MV-4-11 (cell line): ENCODE measurements at places on chromosomes 2 and 18.

GRCh38 chr2:219325657-219326315 lies 6.8 kb downstream of the RESP18 start:
- DNase-seq: peak; percentile 60

- DNase-seq: no peak
Observed at GRCh38 chr2:205685314-205686055, 3.2 kb downstream of the NRP2 start.

DNA sequence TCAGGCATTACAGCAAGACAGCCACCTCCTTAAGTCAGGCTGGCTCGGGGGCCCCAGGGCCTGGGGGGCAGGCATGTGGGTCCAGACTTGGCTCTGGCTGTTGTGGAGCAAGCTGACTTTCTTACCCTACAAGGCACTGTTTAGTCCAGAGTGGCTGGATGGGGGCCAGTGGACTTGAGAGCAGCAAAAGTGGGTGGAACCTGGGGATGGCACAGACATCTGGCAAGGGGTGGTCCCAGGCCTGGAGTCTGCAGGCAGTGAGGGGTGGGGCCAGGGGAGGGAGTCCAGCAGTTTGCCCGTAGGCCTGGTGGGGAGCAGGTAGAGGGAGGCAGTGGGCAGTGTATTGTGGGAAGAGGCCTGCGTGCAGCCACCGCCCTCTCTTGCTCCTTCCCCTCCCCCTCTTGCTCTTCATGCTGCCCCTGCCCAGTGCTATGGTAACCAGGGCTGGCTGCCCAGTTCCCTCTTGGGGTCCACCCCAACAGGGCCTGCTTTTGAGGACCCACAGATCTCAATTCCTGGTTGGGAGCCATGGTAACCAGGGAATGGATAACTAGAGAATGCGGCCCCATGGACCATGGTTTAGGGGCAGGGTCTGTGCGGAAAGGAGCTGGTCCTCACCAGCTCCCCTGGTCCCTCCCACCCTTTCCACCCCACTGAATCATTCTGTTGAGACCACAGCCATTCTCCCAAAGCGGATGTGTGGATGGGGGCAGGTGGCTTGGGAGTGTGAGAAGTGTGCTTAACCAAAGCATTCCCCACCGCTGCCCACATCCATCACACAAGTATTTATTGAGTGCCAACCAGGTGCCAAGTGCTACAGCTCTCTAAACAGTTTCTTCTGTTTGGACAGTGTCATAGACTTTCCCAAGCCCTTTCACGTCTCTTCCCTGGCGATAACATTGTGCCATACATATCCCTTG lies 19.3 kb downstream of the SPEG start:
- no peak for DNase-seq

DNA sequence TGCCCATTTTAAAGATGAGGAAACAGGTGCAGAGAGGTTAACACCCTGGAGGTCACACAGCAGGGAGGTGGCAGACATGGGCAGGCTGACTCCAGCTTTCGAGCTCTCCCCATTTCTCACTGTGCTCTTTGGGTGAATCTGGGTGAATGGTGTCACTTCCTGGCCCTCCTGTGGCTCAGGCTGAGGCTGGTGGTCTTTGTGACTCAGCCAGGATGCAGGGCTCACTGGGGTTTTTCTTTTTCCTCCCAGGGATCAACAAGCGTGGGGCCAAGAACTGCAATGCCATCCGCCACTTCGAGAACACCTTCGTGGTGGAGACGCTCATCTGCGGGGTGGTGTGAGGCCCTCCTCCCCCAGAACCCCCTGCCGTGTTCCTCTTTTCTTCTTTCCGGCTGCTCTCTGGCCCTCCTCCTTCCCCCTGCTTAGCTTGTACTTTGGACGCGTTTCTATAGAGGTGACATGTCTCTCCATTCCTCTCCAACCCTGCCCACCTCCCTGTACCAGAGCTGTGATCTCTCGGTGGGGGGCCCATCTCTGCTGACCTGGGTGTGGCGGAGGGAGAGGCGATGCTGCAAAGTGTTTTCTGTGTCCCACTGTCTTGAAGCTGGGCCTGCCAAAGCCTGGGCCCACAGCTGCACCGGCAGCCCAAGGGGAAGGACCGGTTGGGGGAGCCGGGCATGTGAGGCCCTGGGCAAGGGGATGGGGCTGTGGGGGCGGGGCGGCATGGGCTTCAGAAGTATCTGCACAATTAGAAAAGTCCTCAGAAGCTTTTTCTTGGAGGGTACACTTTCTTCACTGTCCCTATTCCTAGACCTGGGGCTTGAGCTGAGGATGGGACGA lies 13.2 kb downstream of the ITM2C start:
- peak; percentile 77 for DNase-seq

- DNase-seq: no peak
Observed at GRCh38 chr2:28231110-28231631, 161.5 kb upstream of the FOSL2 start.

DNA sequence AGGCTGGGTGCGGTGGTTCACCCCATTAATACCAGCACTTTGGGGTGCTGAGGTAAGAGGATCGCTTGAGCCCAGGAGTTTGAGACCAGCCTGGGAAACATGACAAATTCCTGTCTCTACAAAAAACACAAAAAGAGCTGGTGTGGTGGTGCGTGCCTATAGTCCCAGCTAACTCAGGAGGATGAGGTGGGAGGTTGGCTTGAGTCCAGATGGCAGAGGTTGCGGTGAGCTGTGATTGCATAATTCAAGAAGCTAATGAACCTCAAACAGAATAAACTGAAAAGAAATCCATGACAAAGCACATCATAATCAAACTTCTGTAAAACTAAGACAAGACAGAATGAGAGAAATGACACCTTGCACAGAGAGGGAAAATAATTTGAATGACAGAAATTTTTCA lies 54.8 kb downstream of the SEMA4F start:
- DNase-seq: peak; percentile 30

DNA sequence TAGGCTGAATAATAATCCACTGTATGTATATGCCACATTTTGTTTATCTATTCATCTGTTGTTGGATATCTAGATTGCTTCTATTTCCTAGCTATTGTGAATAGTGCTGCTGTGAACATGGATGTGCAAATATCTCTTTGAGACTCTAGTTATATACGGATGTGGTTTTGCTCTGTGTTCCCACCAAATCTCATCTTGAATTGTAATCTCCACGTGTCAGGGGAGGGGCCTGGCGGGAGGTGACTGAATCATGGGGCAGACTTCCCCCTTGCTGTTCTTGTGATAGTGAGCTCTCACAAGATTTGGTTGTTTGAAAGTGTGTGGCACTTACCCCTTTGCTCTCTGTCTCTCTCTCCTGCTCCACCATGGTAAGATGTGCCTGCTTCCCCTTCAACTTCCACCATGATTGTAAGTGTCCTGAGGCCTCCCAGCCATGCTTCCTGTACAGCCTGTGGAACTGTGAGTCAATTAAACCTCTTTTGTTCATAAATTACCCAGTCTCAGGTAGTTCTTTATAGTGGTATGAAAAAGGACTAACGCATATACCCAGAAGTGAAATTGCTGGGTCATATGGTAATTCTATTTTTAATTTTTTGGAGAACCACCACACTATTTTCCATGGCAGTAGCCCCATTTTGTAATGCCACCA lies 86.1 kb upstream of the UPP2 start:
- no peak for DNase-seq

- no peak for DNase-seq
Observed at GRCh38 chr2:221533299-221533698, 38.8 kb downstream of the EPHA4 start.

DNA sequence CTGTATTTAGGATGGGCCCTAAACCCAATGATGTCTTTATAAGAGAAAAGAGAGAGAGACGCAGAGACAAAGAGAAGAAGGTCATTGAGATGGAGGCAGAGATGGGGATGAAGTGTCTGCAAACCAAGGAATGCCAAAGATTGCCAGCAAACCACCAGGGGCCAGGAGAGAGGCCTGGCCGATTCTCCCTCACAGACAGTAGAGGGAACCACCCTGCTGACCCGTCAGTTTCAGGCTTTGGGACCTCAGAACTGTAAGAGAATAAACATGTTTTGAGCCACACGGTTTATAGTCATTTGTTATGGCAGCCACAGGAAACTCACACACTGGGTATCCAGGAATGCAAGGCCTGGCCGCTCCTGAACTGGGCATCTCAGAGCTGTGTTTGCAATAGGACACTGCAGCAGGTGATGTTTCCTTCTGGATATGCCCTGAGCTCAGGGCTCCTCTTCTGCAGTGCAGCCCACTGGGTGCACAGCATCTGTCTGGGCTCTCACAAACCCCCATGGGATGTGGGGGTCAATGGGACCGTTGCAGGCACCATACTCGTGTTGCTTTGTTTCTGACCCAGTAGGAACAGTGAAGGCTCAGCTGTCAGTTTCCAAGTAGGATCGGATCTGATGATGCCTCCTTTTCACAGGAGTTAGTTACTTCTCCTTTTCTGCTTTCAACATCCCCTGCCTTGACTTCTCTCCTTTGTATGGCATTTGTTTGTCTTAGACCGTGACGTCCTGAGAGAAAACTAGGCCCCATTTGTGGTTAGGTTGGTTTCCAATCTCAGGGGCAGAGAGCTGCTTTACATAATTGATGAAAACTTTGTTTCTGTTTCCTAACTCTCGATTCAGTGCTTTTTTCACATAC lies 20.8 kb downstream of the PTPN18 start:
- DNase-seq: peak; percentile 75

DNA sequence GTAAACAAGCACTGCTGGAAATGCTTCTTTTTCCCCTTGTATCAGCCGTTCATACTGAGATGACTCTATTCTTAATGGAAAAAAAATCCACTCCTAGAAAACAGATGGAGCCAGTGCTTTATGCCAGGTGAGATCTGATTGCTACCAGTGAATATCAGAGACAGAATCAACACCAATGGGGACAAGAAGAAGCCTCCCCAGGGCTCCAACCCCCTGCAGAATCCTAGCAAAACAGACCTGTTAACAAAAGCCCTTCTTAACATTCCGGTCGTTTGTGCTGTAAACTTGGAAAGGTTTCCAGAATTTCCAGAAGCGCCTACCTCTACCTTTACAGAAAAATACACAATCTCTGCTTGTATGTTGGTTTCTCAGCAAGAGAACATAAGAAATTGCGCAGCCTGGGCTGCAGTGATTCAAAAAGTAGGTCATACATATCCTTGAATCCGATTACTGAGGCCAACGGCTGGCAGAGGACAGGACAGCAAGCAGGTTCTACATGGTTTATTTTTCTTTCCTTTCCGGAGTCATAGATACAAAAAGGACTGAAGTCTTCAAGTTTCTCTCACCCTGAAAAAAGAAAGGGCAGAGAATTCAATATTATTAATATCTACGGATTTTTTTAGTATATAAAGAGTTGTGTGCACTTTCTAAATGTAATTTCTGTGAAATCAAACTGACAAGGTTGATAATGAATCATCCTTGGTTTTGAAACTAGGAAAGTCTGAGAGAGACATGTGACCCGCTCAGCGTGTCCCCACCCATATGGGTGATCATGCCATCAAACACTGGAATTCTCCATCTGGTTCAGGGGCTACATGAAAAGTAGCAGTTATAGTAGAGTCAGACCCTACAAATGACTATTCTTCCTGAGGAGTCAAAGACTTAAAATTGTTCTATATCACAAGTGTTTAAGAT lies 266.7 kb upstream of the MGAT5 start:
- no peak for DNase-seq

GRCh38 chr2:196821195-196821594 lies 12.0 kb upstream of the C2orf66 start:
- no peak for DNase-seq

DNA sequence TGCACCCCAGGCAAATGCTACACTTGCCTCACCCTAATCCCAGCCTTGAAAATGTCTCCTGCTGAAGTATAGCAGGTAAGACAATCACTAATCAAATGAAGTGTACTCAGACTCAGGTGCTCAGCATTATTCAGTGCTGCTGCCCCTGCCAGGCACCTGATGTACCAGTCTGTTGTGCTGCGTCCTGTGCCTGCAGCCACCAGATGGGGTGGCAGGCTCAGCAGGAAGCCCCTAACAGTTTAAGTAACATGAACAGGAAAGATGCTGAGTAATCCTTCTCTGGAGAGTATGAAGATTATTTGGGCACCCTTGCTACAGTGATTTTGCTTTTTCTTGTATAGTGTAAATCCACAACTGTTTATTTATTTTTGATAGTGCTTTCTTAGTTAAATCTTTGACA lies 69.1 kb downstream of the TACR1 start:
- DNase-seq: no peak

GRCh38 chr2:38123911-38124310 lies 48.0 kb upstream of the CYP1B1 start:
- peak; percentile 74 for DNase-seq

GRCh38 chr2:11995456-11995855 lies 249.0 kb downstream of the LPIN1 start:
- no peak for DNase-seq

GRCh38 chr2:160039166-160039903 lies 23.1 kb downstream of the PLA2R1 start:
- DNase-seq: no peak

DNA sequence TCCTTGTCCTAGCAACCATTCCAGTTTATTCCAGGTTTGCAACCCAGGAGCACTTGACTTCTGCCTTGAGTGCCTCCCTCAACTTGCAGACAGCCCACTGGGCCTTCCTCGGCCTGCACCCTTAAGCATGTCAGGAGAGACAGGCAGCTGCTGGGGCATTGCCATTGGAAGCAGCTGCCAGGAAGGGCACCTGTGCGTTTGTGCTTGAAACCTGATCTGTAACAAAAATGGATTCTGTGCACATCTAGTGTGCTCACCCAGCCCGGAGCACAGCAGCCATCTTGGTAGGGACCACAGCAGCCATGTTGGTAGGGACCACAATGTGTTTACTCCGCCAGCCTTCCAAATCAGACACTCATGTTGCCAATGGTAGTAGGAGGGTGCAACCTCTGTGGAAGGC lies 44.3 kb upstream of the GLI2 start:
- no peak for DNase-seq

DNA sequence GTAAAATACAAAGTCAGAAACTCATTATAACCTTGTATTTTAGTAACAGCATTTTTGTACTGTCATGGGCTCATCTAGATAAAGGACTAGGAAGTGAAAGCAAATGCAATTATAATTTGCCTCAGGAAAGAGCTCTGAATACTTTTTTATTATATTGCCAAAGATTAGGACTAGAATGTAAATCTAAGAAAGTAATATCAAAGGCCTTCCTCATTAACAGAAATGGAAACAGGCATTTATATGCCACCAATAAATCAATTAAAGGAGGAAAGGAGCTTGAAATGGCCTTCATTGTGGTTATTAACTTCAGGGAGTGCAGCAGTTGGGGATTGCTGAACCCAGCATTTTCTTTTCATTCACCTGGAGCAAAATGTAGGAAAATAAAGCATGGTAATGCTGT lies 39.6 kb downstream of the DTNA start:
- DNase-seq: no peak

DNA sequence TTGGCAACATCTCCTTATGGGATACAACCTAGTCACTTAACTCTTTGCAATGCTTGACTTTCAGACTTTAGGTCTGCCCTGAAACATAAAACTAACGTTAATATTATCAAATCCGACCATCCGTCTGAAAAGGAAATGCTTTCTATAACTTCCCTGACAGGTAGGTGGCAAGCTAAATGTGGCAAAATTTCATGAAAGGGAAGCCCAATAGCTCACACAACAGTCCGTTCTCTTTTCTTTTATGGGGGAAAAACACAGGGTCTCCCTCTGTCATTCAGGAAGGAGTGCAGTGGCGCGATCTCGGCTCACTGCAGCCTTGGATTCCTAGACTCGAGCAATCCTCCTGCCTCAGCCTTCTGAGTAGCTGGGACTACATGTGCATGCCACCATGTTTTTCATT lies 52.9 kb downstream of the SFT2D3 start:
- no peak for DNase-seq

GRCh38 chr2:71583876-71584275 lies 130.5 kb downstream of the DYSF start:
- no peak for DNase-seq
